ENCODE measurements at places on chromosomes 12 and 14.

DNA sequence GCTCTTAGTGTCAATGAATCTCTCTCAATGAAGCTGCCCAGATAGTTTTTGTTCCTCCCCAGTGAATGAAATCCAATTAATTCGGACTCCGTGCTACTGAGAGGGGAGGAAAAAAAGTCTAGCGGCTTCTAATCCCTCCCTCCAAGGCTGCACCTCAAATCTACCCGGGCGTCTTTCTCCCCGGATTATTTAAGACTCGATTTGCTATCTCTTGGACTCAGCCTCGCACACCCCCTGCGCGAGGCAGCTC is 134 bp downstream of the DUSP6 start:
- no peak for DNase-seq

DNA sequence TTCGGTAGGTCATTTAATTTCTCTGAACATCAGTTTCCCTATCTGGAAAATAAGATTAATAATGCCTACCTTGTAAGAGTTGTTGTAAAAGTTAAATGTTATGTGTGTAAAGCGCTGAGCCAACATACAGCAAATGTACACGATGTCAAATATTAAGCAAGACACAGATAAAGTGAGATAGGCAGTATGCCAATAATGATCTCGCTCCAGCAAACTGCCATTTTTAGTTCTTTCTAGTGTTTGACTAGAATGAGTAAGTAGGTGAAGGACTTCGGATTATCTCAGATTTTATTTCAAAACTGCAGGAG is 840 bp downstream of the DHRS7 start:
- DNase-seq, result no peak

- no peak for DNase-seq
Observed at GRCh38 chr12:92585115-92585727, 117.6 kb upstream of the PLEKHG7 start.

GRCh38 chr12:109223868-109224267 is 85.2 kb downstream of the FOXN4 start:
- DNase-seq, result no peak

DNA sequence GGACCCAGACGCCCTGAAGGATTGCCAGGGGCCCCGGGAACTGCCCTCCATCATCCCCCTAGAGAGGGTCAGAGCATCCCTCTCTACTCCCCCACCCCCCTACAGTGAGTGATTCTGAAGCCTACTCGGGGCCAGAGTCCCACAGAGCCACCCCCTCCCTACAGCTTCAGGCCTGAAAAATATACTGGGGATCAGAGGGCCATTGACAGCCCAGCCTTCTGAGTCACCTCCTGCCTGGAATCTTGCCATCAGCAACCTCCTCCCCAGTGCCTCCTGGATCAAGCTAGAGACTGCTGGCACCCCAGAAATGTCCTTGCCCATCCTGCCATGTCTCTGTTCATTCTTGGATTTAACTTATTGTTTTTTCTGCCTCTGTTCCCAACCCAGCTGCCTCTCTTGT is 21.7 kb upstream of the MIA2 start:
- no peak for DNase-seq

DNA sequence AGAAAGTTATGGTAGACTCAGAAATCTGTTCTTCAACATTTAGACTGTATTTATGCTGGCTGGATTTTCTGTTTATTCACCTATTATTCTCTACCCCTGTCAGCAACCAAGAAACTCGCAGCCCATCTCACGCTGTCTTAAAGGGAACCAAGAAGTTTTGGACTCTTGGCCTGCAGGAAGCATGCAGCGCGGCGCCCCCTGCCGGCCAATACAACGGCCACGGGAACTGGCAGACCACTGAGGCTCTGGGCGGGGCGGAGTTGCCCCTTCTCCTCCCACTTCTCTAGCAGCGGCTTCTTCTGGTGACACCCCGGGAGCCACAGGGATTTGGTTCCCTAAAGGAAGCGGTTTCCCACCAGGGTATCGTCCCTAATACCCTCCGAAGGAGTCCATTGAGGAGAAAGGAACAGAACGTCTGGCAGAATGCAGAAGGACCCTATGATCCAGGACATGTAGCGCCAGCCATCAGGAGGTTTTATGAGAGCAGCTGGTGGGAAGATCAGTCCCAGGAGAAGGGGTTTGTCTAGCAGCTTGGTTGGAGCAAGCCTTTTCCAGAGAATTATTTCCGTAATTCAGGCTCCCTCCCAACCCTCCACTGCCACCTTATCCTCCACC is 21.0 kb upstream of the RNASE2 start:
- DNase-seq, result no peak

- DNase-seq, result no peak
Observed at GRCh38 chr14:51821822-51822221, 38.6 kb upstream of the GNG2 start.

- no peak for DNase-seq
Observed at GRCh38 chr14:76236172-76237130, 84.7 kb downstream of the GPATCH2L start.
